ENCODE measurements at places on chromosomes 11 and 22.

DNA sequence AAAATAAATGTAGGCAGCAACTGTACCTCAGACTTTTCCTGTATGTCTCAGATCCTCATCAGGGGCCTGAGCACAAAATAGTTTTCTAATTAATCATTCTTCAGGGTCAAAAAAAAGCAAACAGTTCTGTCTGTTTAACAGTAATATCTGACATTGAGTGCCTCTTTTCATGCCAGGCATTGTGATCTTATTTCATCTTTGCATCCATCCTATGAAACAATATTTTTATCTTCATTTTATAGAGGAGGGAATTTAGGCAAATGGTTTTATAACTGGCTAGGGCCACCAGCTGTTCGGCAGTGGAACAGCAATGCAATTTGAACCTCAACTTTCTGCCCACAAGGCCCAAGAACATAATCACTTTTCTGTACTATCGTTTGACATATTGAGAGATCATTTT is 145.6 kb downstream of the WNT7B start:
- no peak for DNase-seq

- DNase-seq: no peak
Observed at GRCh38 chr11:47979378-47980087, 826 bp upstream of the PTPRJ start.

- DNase-seq: no peak
Observed at GRCh38 chr11:96905143-96905542, 515.3 kb downstream of the JRKL start.

DNA sequence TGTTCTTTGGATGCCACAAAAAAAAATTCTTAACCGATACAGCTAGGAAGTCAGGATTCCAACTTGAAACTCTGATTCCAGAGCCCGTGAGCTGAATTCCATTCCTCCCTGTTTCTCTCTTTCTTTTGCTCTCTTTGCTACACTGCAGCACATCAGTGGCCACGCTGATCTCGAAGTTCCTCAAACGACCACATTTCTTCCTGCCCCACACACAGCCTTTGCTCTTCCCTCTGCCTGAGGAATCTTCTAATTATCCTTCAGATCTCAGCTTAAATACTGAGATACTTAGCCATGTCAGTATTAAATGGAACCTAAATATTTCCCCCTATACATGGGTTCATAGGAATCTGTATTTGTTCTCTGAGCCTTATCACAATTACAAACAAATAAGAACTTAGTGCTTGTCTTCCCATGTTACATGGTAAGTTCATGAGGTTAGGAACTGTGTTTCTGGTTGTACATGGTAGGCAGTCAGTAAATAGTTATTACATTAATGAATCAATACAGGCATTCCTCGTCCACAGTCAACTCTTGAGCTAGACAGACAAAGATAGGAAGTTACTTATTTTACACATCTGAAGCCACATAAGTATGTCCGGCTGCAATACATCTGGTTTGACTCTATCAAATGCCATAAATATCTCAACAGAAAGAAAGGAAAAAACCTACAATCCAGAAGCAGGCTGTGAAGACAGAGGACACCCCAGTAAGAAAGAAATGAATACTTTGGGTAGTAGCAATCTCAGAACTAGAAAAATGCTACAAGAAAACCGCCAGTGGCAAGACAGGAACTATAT is 86.6 kb downstream of the MAML2 start:
- DNase-seq: no peak

GRCh38 chr11:28874706-28875105 is 766.5 kb downstream of the METTL15 start:
- no peak for DNase-seq

Measured in anterior cingulate cortex (tissue), 58 donors.